A673 (cell line): ENCODE measurements at places on chromosomes 13 and 19.
A peak's percentile ranks its signal among the peaks of the same experiment; 100 is the strongest.

- no peak for DNase-seq
Measured at GRCh38 chr19:57887195-57887941, 1.5 kb downstream of the ZNF814 start.

- DNase-seq: no peak
Measured at GRCh38 chr19:2663920-2664571, 38.4 kb downstream of the GNG7 start.

DNA sequence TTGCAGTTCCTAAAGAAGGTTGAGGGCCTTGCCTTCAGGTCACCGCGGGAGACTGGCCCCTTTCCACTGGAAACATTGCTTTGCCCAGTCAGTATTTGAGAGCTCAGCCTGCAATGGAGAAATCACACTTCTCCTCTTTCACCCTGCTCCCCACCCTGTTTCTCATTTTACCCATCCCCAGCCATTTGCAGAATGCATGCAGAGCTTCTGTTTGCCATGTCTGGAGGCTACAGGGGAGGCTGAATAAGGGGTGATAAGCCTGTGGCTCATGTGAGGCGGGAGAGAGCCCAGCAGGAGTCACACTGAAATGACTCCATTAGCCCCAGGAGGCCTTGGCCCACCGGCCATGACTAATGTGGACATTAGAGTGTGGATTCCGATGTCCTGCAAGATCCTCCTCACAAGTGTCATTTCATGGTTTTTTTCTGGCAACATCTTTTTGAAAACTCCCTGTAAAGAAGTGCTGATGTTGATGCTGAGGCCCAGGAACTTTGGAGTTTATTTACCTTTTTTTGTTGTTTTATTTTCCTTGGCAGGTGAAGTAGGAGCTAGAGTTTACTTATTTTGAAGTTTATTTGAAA is 6.3 kb downstream of the SPINT2 start:
- no peak for DNase-seq

GRCh38 chr19:38190061-38190460 is 34.0 kb downstream of the DPF1 start:
- DNase-seq: no peak

DNA sequence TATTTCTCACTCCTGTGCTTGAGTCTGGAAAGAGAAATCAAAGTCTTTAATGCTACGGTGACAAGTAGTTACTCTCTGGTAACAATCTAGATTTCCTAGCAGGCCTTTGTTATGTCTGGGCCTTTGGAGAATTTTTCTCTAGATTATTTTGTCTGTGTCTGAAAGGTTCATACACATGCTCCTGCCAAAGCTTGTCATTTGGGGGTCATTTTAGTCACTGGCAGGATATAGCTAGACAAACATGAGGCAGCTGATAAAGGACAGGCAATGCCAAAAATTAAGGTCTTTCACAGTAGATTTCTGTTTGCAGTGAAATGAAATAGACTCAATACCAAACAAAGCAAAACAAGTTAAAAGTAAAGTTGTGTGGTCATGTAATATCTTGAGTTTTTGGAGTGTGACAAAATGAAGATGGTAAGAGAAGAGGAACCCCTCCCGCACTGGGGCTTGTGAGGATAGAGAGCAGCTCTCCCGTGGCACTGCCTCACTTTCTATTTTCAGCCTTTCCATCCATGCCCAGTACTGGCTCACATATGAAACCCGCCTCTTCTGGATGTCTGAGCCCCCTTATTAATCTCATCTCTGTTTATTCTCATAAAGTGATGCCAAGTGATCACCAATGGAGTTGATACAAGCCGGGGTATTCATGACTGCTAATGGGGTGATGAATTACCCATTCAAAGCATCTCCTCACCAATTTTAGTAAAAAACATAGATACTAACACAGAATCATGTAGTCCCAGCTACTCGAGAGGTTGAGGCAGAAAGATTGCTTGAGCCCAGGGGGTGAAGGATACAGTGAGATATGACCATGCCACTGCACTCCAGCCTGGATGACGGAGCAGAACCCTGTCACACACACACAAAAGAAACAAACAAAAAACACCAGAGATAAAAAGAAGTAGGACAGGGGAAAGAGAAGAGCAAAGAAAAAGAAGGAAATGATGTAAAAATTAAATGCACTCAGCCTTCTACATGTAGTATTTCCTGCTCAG is 389.3 kb downstream of the FGF14 start:
- no peak for DNase-seq

DNA sequence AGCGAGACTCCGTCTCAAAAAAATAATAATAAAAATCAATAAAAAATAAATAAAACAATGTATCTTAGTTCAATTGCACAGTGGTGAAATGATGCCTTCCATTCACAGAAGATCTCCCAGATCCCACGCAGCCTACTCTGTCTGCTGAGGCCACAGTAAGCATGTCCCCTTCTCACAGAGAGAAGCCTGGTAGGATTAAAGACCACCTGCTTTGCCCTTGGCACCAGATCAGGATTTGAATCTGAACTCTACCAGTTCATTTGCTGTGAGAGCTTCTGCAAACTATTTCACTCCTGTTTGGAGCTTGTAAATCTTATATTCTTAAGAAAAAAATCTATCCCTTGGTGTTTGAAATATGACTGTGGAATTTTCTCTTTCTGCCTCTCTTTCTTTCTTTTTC is 2.2 kb upstream of the SLC7A1 start:
- DNase-seq: peak; percentile 14
